ENCODE measurements at places on chromosomes 13 and 19.
A peak's percentile ranks its signal among the peaks of the same experiment; 100 is the strongest.

- DNase-seq = no peak
Measured at GRCh38 chr19:48896191-48896720, 2.3 kb downstream of the TULP2 start.

GRCh38 chr13:75430436-75431209 lies 51.3 kb downstream of the TBC1D4 start:
- DNase-seq = no peak

DNA sequence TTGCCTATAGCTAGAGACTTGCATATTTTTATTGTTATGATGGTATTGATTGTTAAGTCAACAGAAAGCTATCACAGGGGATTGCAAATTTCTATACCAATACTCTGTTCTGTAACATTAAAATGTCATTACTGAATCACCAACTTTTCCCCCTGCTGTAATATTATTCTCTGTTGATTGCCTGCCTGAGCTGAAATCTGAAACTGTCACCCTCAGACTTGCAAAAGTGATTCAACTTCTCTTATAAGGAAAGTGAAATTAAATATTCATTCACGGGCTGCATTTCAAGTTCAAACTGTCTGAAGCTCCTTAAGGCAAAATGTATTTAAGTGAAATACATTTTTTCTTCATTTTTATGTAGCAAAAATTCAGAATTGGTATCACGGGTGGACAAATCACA lies 723.2 kb downstream of the PCDH9 start:
- no peak for DNase-seq

- peak; percentile 88 for DNase-seq
Measured at GRCh38 chr19:3036119-3036976, 7.3 kb upstream of the TLE2 start.

DNA sequence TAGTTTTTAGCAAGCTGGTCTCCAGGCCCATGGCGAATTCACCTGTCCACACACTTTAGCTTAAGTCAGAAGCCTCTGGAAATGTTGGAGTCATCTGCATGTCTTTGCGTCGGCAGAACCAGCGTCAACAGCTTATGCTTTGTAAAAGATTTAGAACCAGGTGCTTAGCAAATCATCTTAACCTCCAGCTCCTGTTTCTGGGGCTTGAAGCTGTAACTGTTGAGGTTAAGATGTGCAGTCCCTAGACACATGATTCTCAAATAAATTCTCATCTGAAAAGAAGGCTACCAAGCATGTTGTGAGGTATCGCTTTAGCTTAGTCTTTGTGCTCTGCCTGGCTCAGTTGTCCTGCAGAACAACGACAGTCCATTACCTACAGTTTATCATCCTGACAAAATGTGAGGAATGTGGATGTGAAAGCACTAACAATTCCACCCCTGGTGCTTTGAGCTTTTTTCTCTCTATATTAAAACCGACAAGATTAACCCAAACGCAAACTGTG lies 4.4 kb downstream of the EFNB2 start:
- no peak for DNase-seq

DNA sequence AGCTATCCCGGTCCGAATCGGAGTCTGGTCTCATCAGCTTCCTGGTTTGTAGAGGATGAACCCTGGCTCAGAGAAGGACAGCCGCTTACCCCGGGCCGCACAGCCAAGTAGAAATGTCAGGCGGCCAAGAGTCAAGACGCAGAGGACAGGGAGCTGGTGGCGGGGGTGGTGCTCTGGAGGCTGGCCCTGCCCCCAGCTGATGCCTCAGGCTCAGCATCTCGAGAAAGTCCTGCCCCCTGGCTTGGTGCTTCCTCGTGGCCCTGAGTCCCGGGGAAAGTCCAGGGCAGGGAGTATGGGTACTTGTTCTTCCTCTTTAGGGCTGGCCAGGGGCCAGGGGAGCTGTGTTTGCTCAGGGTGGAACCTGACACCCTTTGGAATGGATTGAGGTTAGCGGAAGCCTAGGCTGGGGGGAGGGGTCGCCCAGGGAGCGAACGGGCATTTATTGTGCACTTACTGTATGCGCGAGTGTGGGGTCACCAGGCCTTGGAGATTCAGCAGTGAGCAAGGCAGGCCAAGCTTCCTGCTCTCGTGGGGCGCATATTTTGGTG lies 2.2 kb downstream of the TJP3 start:
- DNase-seq = peak; percentile 94

GRCh38 chr19:49857061-49857837 lies 6.3 kb downstream of the PTOV1 start:
- DNase-seq = no peak

GRCh38 chr13:37416291-37417059 lies 182.1 kb downstream of the POSTN start:
- DNase-seq = no peak

GRCh38 chr13:79190932-79191331 lies 215.1 kb downstream of the RBM26 start:
- DNase-seq = peak; percentile 39

- no peak for DNase-seq
Measured at GRCh38 chr13:47603365-47603764, 397.7 kb downstream of the SUCLA2 start.

- DNase-seq = no peak
Measured at GRCh38 chr13:109862627-109863026, 76.2 kb upstream of the IRS2 start.

DNA sequence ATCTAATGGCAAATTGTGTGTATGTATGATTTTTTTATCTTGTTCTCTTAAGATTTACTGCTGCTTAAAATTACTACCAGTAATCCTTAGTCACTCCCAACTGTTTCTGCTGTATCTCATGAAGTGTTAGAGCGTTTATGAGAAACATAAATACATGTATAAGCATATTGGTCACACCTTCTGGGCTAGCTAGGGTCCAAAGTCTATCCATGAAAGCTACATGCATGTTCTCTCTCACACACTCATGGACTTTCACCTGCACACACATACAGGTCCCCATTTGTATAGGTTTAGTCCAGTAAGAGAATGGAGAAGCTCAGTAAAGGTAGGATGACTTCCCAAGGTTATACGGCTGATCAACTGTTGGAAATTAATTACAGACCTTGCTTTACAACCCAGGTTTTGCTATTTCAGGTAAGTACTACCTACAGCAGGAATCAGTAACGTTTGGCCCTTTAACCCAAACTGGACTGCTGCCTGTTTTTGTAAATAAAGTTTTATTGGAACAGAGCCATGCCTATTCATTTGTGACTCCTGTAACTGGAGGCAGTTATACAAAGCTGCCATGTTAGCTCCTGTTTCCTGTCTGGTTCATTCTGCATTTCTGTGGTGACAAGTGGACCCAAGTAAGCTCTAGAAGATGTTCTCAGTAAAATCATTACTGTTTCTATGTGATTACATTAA lies 15.3 kb downstream of the METTL21C start:
- no peak for DNase-seq

GRCh38 chr13:114077933-114078325 lies 54.5 kb downstream of the RASA3 start:
- no peak for DNase-seq

GRCh38 chr13:54536112-54536511 lies 1507.5 kb downstream of the OLFM4 start:
- no peak for DNase-seq

- no peak for DNase-seq
Measured at GRCh38 chr19:51147663-51148062, 5.6 kb downstream of the SIGLEC7 start.

- DNase-seq = peak; percentile 54
Measured at GRCh38 chr19:48858984-48859710, 9.3 kb downstream of the PLEKHA4 start.

DNA sequence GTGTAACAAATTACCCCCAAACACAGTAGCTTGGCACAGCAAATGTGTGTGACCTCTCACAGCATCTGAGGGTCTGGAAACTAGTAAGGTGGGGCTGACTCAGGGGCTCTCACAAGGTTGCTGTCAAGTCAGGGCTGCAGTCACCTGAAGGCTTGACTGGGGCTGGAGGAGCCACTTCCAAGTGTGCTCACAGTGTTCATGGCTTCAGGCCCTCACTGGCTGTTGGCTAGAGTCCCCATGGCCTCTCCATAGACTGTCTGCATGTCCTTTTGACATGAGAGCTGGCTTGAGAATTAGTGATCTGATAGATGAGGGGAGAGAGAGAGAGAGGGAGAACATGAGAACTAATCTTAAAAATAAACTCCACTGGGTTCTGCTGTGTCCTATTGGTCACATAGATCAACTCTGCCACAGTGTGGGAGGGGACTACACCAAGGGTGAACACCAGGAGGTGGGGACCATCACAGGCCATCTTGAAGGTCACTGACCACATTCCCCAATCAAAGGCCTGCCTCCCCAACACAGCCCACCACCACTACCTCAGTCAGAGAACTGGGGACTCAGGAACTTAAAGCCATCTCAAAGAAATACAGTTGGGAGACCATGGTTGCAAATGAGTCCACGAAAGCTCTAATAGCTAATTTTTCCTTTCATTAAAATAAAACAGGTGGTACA lies 38.2 kb upstream of the KATNAL1 start:
- DNase-seq = no peak

DNA sequence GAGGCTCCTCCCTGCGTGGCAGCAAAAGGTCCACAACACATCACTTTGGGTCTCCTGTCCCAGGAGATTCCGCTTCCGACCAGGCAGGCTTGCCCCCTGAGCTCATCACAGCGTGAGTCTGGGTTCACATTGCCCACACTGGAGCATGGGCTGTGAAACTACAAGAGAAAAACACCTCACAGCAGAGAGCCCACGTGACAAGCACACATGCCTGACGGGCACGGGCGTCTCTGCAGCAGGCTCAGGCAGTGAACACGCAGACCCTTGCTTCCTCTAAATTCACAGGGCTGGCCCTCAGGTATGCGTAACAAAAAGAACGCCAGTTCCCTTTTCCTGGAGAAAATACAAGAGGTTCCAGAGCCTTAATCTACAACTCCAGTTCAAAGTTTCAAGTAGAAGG lies 41.9 kb downstream of the RASA3 start:
- no peak for DNase-seq

DNA sequence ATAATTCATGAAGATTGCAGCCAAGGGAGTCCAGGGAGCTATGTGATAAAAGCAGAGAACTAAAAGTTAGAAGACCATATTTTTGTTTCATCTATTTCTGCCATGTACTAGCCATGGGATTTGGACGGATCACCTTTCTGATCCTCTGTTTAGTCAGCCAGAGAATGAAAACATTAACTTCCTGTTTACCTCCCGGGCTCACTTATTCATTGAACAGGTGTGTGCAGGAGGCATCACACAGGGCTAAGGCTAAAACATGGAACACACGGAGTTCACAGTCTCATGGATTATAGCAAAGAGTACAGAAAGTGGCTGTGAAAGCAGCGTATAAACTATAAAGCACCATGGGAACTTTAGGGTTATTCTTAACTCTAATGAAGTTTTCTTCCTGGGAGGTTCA lies 96.8 kb downstream of the GPR12 start:
- no peak for DNase-seq

Data from inflammatory macrophage (primary cell).